Occipital lobe (tissue), 3 donors: ENCODE measurements at places on chromosomes 5 and 9. TPM values are rescaled to one million over a fixed set of nuclear protein-coding genes. Genes with fewer than 3 reads are reported as not detected.

DNA sequence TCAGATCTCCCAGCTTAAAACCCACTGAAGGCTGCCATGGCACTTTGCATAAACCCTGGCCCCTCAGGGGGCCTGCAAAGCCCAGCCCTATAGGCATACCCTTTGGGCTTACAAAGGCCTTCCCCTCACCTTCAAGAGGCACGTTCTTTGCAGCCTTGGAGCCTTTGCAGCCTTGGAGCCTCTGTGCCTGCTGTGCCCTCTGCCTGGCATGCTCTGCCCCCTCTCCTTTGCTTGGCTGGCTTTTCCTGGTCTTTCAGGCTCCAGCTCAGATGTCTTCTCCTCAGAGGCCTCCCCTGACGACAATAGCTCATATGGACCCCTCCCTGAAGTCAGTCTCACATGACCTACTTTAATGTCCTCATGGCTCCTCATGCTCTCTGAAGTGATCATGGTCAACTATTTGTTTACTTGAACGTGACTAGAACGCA is 60.3 kb downstream of the CXXC5 start:
- no peak for DNase-seq

DNA sequence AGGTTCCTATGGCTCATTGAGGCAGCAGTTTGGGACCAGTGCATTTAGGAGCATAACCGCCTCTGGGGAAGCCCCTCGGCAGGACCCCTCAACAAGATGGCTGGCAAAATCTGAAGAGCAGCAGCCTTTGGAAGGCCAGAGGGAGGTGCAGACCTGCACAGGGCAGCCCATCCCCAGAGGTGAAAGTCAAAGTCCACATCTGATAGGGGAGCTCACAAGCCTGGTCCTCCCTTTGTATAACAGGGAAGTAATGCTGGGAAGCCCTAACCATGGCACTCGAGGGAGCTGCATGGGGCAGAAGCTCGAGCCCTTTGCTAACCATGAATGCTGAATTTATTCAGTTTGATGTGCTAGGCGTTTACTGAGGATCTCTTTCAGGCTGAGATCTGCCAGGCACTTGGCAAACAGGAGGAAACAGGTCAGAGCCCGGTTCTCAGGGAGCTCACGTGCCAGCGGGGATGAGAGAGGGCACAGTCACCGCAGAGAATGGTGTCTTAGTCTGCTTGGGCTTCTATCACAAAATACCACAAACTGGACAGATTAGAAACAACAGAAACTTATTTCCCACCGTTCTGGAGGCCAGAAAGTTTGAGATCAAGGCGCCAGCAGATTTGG is 114.1 kb downstream of the GABBR2 start:
- DNase-seq, result no peak

- no peak for DNase-seq
Observed at GRCh38 chr5:179238628-179238970, 106.7 kb downstream of the ADAMTS2 start.

GRCh38 chr9:5263351-5264218 is 32.4 kb downstream of the INSL4 start:
- DNase-seq, result no peak

The PDLIM7 gene
- 7.8 TPM for total RNA-seq

DNA sequence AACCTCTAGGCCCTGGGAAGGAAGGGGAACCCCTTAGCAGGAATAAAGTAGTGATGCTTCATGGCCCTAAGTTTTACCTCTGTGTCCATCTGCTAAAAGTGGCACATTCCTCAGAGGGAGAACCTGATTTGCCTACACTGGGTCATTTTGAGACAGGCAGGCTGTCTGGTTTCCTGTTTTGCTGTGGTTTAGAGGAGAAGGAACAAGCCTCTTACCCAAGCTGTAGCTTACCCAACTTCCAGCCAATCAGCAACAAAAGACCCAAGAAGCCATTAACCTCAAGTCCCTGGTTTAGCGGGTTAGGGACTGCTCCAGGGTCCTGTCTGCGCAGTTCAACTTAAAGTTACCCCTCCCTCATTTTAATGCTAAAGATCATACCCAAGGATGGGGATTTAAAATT is 411.0 kb downstream of the MAT2B start:
- no peak for DNase-seq

The TSSK1B gene
- total RNA-seq, result 0.16 TPM

The OBP2B gene
- not detected for total RNA-seq

GRCh38 chr5:41985945-41986695 is 61.0 kb downstream of the FBXO4 start:
- DNase-seq, result no peak

The KDM4C gene
- 57.4 TPM for total RNA-seq
